Stimulated activated CD8-positive, alpha-beta memory T cell treated with anti-CD3 and anti-CD28 coated beads, Interleukin-12 subunit alpha, Interleukin-12 subunit beta, amount 100 ng/mL, for 4 hours (primary cell): ENCODE measurements at places on chromosomes 2 and 18.

DNA sequence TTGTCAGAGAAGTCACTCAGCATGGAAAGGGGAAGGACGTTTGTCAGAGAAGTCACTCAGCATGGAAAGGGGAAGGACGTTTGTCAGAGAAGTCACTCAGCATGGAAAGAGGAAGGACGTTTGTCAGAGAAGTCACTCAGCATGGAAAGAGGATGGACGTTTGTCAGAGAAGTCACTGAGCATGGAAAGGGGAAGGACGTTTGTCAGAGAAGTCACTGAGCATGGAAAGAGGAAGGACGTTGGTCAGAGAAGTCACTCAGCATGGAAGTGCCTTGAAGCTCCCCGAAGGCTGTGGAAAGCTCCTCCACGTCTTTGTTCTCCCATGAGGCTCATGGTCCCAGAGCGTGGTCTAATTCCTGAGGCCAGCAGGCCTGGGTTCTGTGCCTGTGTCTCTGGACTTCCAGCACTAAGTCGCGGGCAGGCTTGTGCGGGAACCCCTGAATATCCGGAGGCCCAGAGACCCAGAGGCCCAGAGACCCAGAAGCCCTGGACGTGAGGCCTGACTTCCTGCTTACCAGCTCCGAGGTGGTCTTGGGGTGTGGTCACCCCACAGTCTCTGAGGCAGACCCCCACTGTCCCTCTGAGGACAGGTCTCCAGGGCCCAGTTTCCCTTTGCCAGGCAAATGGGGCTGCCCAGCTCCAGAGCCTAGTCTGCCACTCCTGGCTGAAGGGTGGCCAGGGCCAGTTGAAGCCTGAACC, 70.4 kb upstream of the TWIST2 start:
- no peak for DNase-seq

DNA sequence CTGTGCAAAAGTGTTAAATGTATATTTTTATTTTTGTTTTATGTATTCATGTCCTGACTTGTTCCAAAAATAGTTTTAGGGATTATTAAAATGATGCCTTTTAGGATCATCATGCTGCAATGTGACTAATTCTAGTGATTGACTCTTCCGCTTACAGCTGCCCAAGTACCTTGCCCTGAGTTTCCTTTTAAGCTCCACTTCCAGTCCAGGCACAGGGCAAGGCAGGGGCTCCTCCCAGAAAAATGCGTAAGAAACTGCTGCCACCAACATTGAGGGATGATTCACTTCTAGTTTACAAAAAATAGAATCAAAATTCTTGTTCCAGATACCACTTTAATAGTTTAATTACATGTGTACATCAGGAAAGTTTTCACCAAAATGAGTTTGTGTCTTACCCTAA, 116.4 kb downstream of the IRS1 start:
- no peak for DNase-seq

- DNase-seq: no peak
Observed at GRCh38 chr18:60905699-60906098, 427.5 kb upstream of the CDH20 start.

DNA sequence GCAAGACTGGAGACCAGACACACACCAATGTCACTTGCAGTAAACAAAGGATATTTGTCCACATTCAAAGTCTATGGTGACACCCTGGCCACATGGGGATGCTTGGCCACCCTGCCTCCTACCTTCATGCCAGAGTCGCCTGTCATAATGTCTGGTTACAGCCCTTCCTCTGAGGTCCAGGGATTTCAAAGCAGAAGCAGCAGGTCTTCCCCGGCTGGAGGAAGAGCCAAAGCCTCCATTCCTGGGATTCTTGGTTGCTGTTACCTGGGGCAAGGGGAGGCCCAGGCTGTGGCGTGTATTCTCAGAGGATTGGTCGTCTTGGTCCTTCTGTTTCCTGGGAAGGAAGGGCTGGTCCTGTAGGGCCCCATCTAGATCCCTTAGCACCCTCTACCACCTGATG, 2.3 kb upstream of the ALPP start:
- DNase-seq: no peak

GRCh38 chr18:61753373-61753772, 139.4 kb downstream of the RNF152 start:
- DNase-seq: no peak

GRCh38 chr2:229340086-229340760, 69.1 kb upstream of the PID1 start:
- DNase-seq: no peak

- no peak for DNase-seq
Observed at GRCh38 chr2:54629914-54630857, 93.3 kb upstream of the EML6 start.

GRCh38 chr2:236343400-236344161, 79.4 kb upstream of the ASB18 start:
- DNase-seq: no peak

DNA sequence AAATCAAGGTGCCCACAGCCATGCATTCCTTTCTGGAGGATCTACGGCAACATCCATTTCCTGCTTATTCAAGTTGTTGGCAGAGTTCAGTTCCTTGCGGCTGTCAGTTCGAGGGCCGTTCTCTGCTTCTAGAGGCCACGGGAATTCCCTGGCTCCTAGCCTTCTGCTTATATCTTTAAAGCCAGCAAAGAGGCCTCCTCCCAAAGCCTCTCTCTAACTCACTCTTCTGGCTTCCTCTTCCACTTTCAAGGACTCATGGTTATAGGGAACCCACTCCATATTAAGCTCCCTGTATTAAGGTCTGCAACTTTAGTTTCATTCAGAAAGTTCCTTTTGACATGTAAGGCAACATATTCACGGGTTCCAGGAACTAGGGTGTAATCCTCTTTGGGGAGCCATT, 150.1 kb upstream of the RMP24 start:
- DNase-seq: no peak

DNA sequence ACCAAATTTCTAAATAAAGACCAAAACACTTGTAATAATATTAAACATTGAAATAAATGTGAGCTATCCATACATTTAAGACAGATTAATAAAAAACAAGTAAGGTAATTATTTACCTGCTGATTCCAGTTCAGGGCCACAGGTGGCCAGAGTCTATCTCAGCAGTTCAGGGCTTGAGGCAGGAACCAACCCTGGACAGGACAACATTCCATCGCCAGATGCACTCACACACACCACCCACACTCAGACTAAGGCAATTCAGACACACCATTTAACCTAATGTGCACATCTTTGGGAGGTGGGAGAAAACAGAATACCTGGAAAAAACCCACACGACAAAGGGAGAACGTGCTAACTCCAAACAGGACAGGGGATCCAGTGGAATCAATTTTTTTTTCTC, 14.1 kb upstream of the WDSUB1 start:
- no peak for DNase-seq

DNA sequence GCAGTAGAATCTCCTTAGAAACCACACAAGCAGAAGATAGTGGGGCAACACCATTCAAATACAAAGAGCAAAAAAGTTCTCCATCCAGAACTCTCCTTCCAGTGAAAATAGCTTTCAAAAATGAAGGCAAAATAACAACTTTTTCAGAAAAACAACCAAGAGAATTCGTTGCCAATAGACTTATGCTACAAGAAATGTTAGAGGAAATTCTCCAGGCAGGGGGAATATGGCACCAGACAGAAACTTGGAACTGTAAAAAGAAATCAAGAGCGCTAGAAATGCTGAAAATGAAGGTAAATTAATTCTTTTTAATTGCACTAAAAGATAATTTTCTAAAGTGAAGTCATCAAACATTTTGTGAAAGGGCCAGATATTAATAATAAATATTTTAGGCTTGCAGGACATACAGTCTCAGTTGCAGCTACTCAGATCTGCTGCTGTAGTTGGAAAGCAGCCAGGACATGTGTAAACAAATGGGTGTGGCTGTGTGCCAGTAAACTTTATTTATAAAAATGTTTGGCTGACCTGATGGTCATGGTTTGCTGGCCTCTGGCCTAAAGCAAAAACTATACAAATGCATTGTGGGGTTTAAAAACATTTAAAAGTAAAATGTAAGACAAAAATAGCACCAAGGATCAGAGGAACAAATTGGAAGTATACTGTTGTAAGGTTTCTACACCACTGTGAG, 73.7 kb upstream of the TGFA start:
- no peak for DNase-seq

DNA sequence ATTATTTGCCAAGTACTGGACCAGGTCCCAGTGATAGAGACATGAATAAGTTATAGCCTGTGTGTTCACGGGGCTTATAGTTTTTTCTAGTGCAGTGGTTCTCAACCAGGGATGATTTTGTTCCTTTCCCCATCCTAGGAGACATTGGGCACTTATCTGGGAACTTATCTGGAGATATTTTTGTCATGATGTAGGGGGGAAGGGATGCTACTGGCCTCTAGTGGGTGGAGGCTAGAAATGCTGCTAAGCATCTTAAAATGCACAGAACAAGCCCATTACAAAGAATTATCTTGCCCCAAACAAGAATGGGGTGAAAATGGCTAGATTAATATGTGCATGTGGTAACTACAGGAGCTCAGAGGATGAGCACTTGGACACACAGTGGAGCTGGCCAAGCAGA, 75.2 kb downstream of the KLHL29 start:
- DNase-seq: no peak

DNA sequence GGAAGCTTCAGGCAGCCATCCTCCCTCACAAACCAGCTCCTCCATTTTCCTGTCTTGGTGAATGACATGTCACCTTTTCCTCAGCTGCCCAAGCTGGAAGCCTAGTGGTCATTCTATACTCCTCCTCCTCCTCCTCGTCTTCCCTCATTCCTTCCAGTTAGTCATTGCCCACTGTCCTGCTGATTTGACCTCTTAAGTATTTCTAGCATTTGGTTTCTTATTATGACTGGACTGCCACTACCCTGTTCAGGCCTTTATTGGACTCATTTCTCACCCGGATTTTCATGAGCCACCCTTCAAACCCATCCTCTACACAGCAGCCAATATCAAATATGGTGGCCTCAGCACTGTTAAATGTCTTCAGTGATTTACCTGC, 21.9 kb upstream of the MGAT5 start:
- no peak for DNase-seq

DNA sequence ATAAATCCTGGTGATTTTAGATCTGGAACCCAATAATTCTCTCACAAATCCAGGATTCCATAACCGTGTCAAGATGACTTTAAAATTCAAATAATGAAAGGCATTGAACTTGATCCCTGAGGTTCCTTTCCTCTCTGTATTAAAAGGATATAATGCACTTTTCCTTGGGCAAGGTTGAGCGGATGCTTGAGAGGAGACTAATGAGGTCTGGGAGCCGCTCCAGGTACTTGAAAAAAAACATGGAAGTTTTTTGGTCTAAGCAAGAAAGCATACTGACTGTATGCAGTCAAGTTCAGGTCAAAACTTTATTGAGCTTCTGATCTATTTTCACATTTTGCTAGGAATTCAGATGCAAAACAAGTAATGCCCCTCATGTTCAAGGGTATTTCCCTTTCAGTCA, 318.5 kb downstream of the RAD51AP2 start:
- DNase-seq: no peak

GRCh38 chr2:118918017-118918416, 24.0 kb upstream of the MARCO start:
- no peak for DNase-seq

- DNase-seq: no peak
Observed at GRCh38 chr2:121388371-121388770, 103.4 kb upstream of the TFCP2L1 start.

DNA sequence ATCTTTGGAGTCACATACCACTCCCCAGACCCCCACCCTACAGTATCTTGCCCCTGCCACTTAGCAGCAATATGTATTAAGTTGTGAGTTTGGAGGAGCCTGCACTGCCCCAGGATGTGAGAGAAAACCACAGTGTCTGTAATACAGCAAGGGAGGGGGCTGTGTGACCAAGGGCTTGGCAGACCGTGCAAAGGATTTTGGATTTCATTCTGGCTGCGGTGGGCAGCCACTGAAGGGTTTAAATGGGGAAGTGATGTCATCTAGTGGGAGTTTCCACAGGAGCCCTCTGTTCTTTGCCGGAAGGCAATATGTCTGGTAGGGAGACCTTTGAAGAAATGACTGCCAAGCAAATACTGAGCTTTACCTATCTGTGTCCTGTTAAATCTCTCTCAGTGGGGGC, 202.4 kb downstream of the FHOD3 start:
- DNase-seq: no peak

- DNase-seq: no peak
Observed at GRCh38 chr2:178330175-178331017, 120.6 kb downstream of the PRKRA start.

- DNase-seq: no peak
Observed at GRCh38 chr2:216305574-216305973, 66.7 kb downstream of the MARCHF4 start.

DNA sequence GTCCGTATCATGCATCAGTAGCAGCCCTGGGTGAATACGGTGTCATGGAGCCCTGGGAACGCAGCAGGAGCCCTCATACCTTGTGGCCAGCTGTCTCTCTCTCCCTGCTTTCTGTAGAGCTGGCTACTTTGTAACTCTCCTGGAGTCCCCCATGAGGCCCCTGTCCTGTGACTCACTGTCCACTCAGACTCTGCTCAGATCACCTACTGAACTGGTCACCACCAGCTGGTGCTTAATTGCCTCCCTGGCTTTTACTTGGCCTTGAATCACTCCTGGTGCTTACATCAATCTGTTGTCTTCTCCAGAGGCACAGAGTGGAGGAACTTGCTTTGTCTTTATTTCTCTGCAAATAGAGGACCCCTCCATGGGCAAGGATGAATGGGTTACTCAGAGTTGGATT, 172.7 kb downstream of the HRH4 start:
- DNase-seq: no peak
